ENCODE measurements at places on chromosomes 4 and X.

- DNase-seq = no peak
These were observed 105.0 kb downstream of the SLC2A9 start for GRCh38 chr4:9916346-9916745.

DNA sequence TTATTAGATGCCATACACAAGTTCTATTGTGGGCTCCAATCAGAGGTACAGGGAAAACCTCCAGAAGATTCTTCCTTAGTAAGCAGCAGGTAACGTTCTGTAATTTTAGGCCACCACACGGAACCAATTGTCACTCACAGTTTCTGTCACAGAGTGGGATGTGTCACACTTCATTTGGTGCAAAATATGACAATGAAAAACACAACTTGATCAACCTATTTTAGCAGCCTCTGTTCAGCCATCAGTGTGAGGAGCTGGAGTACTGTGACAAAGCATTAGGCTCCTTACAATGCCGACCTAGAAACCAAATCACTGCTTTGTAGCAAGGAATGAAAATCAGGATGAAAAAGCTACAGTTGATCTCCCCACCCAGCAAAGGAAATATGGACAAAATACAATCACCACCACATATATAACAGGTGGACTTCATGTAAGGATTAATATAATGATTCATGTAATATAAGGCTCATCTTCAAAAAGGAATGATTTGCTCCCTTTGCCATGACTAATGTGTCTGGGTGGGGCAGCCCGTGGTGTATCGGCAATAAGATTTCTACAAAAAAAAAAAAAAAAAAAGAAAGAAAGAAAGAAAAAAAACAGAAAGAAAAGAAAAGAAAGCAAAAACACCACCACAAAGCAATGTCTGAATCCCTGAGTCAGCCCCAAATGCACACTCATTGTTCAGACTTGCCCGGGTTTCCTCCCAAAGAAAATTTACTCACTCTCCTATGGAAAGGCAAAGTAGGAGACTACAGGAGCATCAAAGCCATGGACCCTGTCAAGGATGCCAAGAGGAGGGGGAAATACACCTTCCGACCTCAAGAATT lies 36.0 kb downstream of the SLC9A7 start:
- no peak for DNase-seq

DNA sequence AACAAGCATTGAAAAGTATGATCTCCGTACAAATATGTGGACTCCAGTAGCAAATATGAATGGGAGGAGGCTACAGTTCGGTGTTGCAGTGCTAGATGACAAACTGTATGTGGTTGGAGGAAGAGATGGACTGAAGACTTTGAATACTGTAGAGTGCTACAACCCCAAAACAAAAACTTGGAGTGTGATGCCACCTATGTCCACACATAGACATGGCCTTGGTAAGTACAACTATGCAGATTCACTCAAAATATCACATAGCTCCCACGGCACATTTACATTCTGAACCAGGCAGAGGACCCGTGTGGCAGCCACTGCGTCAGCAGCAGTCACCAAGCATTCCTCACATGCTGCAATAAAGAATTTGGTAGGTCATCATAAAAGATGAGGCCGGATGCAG lies 41.3 kb downstream of the KLHL5 start:
- no peak for DNase-seq

DNA sequence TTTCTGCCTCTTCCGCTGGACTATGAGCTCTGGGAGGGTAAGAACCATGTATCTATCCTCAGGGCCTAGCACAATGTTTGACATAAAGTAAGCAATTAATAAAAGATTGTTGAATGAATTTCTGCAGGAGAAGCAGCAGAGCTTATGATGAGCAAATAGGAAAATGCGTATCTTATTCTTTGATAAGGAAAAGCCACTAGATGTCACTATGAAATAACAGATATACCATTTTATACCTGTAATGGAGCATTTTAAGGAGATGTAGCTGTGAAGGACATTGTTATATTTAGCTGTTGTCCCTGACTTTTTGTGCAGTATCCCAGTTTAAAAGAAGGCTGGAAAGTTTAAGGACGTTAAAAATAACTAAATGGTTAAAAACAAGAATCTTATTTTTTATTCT lies 147.2 kb upstream of the MBNL3 start:
- peak; percentile 0 for DNase-seq

GRCh38 chrX:97310373-97310772 lies 426.7 kb downstream of the RPA4 start:
- DNase-seq = no peak

DNA sequence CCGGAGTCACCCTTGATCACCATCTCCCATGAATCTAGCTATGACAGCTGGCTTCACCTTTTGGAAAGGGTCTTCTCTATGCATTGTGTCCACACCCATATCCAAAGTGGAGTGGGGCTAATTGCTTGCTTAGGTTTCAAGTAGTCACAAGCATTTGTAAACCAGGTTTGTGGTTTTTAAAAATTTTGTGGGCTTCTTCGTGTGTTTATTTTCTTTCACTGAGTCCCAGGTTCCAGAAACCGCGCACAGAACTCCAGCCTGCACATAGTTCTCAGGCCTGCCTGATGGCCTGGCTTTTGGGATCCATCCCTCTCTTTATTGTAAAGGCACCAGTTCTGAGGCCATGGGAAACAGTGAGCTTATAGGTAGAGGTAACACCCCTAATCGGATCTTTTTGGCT lies 70.2 kb upstream of the TLR3 start:
- no peak for DNase-seq

GRCh38 chrX:71181558-71181909 lies 36.9 kb downstream of the NLGN3 start:
- no peak for DNase-seq

GRCh38 chrX:150482537-150483206 lies 85.7 kb upstream of the MTM1 start:
- peak; percentile 52 for DNase-seq

GRCh38 chrX:19723427-19723826 lies 164.0 kb downstream of the SH3KBP1 start:
- DNase-seq = peak; percentile 40

- DNase-seq = no peak
These were observed 133.3 kb downstream of the SPCS3 start for GRCh38 chr4:176453079-176453478.

GRCh38 chr4:5751666-5752375 lies 40.8 kb downstream of the EVC start:
- DNase-seq = no peak

DNA sequence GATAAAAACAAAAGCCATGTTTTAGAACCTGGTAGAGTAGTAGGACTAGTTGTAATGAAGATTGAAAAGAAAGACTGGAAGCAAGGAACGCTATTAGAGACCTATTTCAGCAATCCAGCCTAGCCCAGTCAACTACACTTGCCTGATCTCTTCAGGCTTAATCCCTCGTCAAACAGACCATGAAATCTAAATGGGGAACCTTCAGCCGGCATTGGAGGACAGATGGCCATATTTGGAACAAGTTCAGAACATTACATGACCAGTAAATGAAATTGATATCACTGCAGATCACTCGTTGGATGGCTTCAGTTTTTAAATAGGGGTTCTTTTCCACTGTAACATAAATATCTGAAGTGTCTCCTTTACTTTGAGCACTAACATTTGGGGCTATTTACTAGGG lies 84.8 kb upstream of the WDR44 start:
- DNase-seq = no peak

DNA sequence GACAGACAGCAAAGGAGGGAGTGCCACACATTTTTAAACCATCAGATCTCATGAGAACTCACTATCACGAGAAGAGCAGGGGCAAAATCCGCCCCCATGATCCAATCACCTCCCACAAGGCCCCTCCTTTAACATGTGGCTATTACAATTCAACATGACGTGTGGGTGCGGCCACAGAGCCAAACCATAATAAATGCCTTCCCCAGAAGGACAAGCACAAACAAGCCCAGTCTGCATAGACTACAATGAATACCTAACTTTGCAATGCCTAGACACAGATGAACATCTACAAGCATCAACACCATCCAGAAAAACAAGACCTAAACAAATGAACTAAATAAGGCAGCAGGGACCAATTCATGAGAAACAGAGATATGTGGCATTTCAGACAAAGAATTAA lies 12.3 kb downstream of the ETDA start:
- no peak for DNase-seq

- DNase-seq = no peak
These were observed 340.3 kb upstream of the GRID2 start for GRCh38 chr4:91963486-91963885.

GRCh38 chr4:89284828-89285227 lies 22.8 kb downstream of the GPRIN3 start:
- DNase-seq = no peak

DNA sequence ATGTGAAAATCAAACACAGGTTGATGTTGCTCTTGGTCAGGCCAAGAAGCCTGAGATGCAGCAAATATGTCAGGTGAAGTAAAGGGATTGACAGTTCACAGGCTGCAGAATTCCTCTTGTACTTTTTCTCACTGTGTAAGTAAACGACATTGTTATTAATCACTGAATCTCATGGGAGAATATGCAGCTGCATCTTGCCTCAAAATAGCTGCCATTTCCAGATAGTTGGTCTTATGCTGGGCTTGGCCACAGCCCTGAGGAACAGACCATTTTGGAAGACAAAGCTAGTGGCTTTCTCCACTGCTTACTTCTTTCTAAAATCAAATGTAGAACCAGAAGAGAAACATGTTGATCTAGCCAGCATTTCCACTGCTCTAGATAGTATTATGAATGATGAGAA lies 403.4 kb upstream of the NR3C2 start:
- DNase-seq = no peak

DNA sequence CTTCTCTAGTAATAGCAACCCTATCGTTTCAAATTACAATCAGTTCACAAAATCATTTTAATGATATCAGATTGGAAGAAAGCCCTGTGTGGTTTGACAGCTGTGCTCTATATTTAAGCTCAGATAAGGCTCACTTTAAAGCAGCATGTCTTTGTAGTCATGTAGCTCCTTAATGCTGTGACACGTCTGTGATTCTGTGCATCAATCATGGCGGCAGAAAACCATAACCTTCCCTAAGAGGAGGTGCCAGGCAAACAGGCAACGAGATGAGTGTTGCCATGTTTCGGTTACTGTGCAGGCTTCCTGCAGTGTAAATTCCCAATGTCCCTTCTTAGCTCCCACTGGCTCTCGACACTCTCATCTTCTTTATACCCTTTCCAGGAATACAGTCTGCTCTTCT lies 212.7 kb downstream of the GRID2 start:
- DNase-seq = no peak

DNA sequence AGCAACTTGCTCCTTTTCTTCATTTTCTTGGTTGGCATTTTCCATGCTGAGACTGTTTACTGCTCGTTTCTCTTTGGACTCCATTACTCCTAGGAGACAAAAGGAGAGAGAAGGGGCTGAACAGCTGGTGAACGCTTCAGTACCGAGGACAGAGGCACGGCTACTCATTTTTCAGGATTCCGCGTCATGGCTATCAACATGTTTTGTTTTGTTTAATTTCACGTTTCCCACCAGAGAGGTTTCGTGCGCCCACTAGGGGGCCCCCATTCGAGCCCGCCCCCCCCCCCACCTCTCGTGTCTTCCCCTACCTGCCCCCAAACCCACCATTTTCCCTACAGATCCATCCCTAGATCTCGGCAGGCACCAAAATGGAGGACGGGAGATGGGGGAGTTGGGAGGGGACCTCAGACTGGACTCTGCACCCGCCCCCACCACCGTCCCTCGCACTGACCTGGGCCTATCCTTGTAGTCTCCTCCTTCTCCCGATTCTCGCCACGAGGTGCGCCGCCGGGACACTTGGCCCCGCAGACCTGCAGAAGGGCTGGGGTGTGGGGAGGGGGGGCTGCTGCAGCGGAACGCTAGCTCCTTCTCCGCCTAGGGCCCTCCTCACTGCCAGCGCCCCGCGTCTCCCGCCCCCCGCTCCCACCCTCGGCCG lies 653 bp downstream of the BEX1 start:
- DNase-seq = peak; percentile 19

- no peak for DNase-seq
These were observed 35.7 kb downstream of the PIGG start for GRCh38 chr4:534576-535151.

GRCh38 chrX:118286066-118286762 lies 59.7 kb upstream of the WDR44 start:
- DNase-seq = no peak

DNA sequence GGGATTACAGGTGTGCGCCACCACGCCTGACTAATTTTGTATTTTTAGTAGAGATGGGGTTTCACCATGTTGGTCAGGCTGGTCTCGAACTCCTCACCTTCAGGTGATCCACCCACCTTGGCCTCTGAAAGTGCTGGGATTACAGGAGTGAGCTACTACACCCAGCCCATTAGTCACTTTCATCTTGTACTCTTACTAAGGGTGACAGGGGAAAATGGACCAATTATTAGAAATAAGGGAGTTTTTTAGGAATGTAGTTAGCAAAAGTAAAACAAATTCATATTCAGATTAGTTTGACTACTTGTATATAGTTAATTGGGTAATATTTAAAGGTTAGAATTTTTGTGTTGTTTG lies 26.1 kb downstream of the SMARCA5 start:
- no peak for DNase-seq

DNA sequence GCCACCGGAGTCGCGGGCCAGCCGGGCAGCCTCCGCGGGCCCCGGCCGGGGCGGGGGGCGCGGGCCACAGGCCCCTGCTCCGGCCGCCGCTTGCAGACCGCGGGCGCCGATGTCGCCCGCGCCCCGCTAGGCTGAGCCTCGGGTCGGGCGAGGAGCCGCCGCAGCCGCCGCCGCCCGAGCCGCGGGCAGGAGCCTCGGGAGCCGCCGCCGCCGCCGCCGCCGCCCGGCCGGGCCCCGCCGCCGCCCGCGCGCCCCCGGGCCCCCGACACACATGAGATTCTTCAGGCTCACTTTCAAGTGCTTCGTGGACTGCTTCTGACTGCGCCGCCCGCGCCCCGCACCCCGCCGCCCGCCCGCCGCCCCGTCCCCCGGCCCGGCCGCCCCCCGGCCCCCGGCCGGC lies 345 bp downstream of the SLC6A8 start:
- DNase-seq = no peak

- DNase-seq = no peak
These were observed 8.7 kb downstream of the RHOH start for GRCh38 chr4:40205259-40206198.

DNA sequence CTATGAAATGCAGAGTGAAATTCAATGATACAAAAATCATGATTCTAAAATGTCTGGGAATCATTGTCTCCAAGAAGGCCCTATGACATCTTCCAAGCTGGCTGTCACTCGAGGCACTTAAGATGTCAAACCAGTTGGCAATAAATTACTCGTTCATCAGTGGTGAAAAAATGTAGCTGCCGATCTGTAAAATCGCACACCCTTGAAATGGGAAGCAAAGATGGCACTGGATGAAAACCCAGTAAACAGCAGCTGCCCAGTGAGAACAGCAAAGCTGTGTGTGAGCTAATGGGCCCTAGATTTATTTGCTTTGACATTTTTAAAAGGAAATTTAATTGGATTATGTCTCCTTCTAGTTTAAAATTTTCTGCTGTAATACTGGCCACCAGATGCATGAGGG lies 181.9 kb upstream of the NDP start:
- no peak for DNase-seq

DNA sequence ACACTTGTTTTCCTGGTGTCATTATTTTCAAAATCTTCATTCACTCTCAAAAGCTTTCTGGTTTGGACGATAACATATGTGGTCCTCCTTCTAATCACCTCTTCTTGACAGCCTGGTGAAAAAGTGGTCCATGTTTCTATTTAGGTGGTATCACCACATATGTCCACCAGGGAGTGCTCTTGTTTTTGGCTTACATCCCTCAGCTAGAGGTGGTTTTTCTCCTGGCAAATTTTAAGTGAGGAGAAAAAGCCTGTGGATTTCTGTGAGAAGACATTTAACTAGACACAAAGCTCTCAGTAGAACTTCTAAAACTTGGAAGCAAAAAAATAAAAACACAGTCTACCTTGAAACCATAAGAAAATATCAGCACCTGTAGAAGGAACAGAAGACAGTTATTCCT lies 58.0 kb upstream of the FRMPD4 start:
- peak; percentile 16 for DNase-seq

GRCh38 chrX:51697397-51697796 lies 12.9 kb upstream of the CENPVL1 start:
- DNase-seq = no peak
